ENCODE measurements at places on chromosomes 2 and 18. TPM values are rescaled to one million over a fixed set of nuclear protein-coding genes. Genes with fewer than 3 reads are reported as not detected.

- no peak overlapping the region for H3K4me3 ChIP-seq
- no peaks in the 10 kb centered on the region for H3K27me3 ChIP-seq
- no peaks in the 10 kb centered on the region for H3K36me3 ChIP-seq
Observed at GRCh38 chr2:145851730-145852129, 1331.8 kb upstream of the ZEB2 start.

DNA sequence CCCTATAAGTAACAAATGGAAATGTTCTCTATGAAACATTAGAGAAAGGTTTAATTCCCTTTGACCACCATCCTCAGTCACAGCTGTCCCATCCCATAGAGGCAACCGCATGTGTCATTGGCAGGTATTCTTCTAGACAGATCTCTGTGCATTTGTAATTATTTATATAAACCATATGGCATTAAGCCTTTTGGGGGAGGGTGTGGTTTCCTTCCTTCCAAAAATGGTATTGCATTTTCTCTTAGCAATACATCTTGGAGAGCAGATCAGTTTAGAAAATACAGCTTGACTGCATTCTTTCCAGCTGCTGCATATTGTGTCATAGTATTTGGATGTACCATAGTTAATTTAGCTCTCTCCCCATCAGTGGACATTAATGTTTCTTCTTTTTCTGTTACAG, 57.7 kb downstream of the LCLAT1 start:
- H3K36me3 ChIP-seq, result peaks cover 27% of the 10 kb centered on the region
- H3K27ac ChIP-seq, result peak overlapping the region; percentile 47
- H3K4me3 ChIP-seq, result no peak overlapping the region
- H3K27me3 ChIP-seq, result no peaks in the 10 kb centered on the region

DNA sequence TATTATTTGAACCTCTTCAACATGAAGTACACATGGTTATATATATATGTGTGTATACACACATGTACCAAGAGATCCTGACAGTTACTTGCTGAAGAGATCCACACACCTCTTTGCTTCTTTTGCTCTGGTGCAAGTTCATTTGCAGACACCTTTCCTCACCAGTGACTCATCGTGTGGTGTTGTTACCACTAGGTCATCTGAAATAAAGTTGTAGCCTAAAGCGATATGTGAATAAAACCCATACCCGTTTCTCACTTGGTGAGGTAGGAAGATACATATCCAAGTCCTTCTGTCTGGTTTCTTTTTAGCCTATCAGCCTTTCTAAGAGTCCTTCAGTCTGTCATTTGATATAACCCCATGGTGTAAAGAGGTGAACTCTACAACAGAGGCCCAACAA, 379.4 kb upstream of the RAB12 start:
- H3K36me3 ChIP-seq, result no peaks in the 10 kb centered on the region
- no peak overlapping the region for H3K4me3 ChIP-seq
- no peak for DNase-seq
- no peaks in the 10 kb centered on the region for H3K27me3 ChIP-seq
- H3K27ac ChIP-seq, result no peak overlapping the region

GRCh38 chr2:235514627-235515363, 21.0 kb downstream of the AGAP1 start:
- DNase-seq, result no peak
- H3K36me3 ChIP-seq, result no peaks in the 10 kb centered on the region
- no peak overlapping the region for H3K4me3 ChIP-seq
- H3K27ac ChIP-seq, result no peak overlapping the region

DNA sequence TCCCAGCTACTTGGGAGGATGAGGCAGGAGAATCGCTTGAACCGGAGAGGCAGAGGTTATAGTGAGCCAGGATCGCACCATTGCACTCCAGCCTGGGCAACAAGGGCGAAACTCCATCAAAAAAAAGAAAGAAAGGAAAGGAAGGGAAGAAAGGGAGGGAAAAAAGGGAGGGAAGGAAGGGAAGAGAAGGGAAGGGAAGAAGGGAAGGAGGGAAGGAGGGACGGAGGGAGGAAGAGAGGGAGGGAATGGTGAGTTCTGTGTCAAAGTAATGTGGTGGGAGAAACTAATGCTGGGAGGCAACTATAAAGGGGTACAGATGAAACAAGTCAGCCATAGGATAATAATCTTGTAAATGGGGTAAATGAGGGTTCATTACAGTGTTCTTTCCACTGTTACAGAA, 45.7 kb downstream of the MEMO1 start:
- peaks cover 5% of the 10 kb centered on the region for H3K36me3 ChIP-seq
- no peaks in the 10 kb centered on the region for H3K27me3 ChIP-seq
- peaks cover 29% of the 10 kb centered on the region for H3K4me1 ChIP-seq
- H3K4me3 ChIP-seq, result no peak overlapping the region

- no peak overlapping the region for H3K4me3 ChIP-seq
- peaks cover 4% of the 10 kb centered on the region for H3K4me1 ChIP-seq
- no peaks in the 10 kb centered on the region for H3K36me3 ChIP-seq
Observed at GRCh38 chr2:84613082-84613481, 96.8 kb downstream of the DNAH6 start.

The ZAP70 gene
- 218 TPM for total RNA-seq

Data from activated CD8-positive, alpha-beta T cell treated with anti-CD3 and anti-CD28 coated beads for 36 hours (primary cell).